Uterine smooth muscle cell (primary cell): ENCODE measurements at places on chromosomes 2 and 18. TPM values are rescaled to one million over a fixed set of nuclear protein-coding genes. Genes with fewer than 3 reads are reported as not detected.

Gene MC4R
- not detected in 2 replicates for total RNA-seq

Gene MTLN
- 41.5 and 47.6 TPM in 2 replicates for total RNA-seq

Gene FAM117B
- 0.55 and 1.9 TPM in 2 replicates for total RNA-seq

Gene STON1
- 8.2 and 20.9 TPM in 2 replicates for total RNA-seq

Gene FZD7
- total RNA-seq, result 29.1 and 33.4 TPM in 2 replicates

Gene CCDC141
- total RNA-seq, result 0.11 TPM in 1 of 2 replicates, not detected in the other

Gene MYCN
- not detected in 2 replicates for total RNA-seq

Gene RAX
- not detected in 2 replicates for total RNA-seq

Gene KLHL14
- not detected in 2 replicates for total RNA-seq

Gene IL1B
- total RNA-seq, result 0.77 and 1.7 TPM in 2 replicates

Gene APCDD1
- total RNA-seq, result not detected in 2 replicates

Gene CROCC2
- total RNA-seq, result under 0.01 TPM in 1 of 2 replicates, not detected in the other

Gene RAB27B
- 18.3 and 22.2 TPM in 2 replicates for total RNA-seq

Gene UGT1A10
- total RNA-seq, result 0.11 TPM in 1 of 2 replicates, not detected in the other

Gene HES6
- 2.1 and 5.5 TPM in 2 replicates for total RNA-seq

Gene LRATD1
- 2.0 and 3.5 TPM in 2 replicates for total RNA-seq

Gene GPR45
- total RNA-seq, result not detected in 2 replicates

Gene SERPINB4
- total RNA-seq, result not detected in 2 replicates
